Pulmonary artery endothelial cell (primary cell): ENCODE measurements at places on chromosomes 7 and 10.
A peak's percentile ranks its signal among the peaks of the same experiment; 100 is the strongest.

- no peak for DNase-seq
Measured at GRCh38 chr7:11343818-11344413, 370.2 kb downstream of the PHF14 start.

DNA sequence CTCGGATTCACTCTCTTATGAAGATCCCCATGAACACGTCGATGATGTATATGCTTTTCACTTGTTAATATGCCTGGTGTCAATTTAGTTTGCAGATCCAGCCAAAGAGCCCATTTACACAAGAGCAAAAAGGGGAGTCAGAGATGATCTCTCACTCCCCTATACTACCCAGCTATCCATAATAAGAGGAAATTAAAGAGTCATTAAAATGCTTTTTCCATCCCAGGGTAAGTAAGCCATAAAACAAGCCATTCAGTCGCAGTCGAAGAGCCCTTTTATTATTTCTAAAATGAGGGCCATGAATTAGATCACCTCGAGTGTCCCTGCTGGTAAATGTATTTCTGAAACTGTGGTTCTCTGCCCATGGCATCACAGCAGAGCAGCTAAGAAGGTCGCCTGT, 41.2 kb downstream of the CHCHD3 start:
- no peak for DNase-seq

DNA sequence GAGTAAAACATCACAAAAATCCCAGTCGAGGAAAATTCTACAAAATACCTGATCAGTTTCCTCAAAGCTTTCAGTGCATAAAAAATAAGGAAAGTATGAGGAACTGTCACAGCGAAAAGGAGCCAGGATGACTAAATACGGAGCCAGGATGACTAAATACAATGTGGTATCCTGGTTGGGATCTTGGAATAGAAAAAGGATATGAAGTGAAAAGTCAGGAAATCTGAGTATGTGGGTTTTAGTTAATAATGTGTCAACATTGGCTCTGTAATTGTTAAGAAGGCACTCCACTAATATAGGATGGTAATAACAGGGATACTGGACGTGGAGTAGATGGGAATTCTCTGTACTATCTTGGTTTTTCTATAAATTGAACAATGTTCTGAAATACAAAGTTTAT, 175.5 kb downstream of the SUGCT start:
- peak; percentile 57 for DNase-seq

- DNase-seq = no peak
Measured at GRCh38 chr10:117441812-117442443, 66.7 kb upstream of the PDZD8 start.

- DNase-seq = no peak
Measured at GRCh38 chr7:149431486-149432120, 29.3 kb downstream of the ZNF777 start.

DNA sequence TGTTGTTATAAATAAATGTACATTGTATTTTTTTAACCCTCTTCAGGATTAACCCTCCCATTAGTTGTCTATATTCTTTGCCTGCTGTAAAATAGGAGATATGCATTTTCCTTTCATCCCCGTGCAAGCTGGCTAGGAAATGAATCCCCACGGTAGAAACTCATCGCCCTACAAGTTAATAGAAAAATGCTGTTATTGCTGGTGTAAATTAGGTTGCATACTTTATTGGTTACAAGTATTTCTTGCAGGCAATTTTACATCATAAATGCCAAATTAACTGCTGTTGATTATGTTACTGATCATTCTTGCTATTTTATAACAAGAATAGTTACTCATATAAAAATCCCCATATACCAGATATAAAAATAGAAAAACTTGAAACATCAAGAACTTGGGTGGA, 454.2 kb upstream of the KLF6 start:
- DNase-seq = no peak

DNA sequence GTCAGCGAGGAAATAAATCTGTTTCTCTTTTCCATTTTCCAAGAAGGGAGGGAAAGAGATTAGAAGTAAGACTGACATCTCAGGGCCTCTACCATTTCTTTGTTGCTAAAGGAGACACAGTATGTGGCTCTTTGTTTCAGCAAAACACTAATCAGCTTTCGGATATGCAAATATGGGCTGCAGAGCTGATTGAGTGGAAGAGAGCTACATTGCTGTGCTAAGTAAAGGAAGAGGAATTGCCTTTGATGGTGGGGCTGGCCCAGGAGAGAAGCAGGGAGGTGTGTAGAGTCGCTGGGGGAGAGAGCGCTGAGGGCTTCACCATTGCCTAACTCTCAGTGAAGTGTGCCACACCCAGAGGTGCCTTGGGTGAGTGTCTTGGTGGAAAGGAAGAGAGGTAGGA, 284.8 kb downstream of the SDK1 start:
- DNase-seq = no peak

GRCh38 chr10:113329121-113329596, 223.7 kb upstream of the HABP2 start:
- no peak for DNase-seq

GRCh38 chr7:44334734-44335097, 9.3 kb upstream of the CAMK2B start:
- no peak for DNase-seq

DNA sequence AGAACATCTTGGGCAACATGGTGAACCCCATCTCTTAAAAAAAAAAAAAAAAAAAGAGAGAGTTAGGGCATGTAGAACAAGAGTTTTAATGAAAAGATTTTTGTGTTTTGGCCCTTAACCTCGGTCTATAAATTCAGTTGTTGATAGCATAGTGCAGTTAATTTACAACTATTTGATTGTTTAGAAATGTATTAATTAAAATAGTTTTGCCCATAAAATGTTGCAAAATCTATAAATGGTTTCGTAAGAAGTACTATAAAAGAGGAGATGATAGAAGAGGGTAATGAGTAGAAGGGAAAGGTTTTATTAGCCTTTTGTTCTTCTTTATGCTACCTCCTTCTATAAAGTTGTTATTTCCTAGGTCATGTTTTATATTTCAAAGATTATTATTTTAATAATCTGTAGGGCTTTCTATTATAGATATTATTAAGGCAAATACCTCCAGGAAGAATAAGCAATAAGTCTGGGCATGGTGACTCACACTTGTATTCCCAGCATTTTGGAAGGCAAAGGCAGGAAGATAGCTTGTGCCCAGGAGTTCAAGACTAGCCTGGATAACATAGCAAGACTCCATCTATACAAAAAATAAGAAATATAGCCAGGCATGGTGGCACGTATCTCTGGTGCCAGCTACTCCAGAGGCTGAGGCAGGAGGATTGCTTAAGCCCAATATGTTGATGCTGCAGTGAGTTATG, 73.3 kb downstream of the MCU start:
- DNase-seq = no peak

DNA sequence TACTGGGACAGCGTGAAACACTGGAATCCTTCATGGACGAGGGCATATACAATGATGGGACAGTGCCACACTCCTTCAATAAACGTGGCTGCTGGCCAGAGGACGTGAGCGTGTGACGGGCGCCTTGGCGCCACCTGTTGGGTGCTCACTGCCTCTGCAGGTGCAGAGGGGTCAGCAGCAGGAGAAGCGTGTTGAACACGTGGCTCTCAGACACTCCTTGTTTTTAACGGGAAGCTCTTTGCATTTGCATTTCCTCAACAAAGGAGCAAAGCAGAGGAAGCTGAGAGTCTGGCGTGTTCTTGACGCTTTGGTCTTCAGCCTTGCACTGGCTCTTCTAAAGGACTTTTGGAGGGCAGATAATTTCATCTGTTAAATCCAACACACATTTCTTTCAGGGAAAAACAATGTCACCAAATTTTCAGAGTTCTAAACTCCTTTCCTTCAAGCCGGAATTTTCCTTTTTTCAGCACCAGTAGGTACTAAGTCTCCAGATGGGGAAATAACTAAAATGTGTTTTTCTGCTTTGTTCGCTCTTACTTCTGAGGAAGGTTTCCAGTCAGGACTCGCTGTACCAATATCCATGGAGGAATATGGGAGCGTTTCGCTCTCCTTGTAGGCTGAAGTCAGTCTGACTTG, 2.9 kb upstream of the GET4 start:
- peak; percentile 67 for DNase-seq

DNA sequence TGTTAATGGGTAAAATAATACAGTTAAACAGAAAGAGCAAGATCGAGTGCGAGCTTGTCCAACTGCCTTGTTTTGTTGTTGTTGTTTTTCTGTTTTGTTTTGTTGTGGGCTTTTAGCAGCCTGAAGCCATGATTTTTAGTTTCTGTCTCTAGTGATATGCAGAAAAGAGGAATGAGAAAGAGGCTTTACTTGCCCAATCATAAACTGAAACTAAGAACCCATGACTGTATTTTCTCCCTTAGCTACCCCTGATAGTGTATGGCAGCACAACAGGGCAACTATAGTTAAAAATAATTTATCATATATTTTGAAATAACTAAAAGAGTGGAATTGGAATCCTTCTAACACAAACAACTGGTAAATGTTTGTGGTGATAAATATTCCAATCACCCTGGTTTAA, 493.9 kb downstream of the GLRX3 start:
- DNase-seq = no peak

GRCh38 chr7:51316666-51317581, at the start of gene COBL:
COBL (minus strand) TSS chr7:51316809; CDS start chr7:51316633, 176 bp downstream.
- no peak for DNase-seq

DNA sequence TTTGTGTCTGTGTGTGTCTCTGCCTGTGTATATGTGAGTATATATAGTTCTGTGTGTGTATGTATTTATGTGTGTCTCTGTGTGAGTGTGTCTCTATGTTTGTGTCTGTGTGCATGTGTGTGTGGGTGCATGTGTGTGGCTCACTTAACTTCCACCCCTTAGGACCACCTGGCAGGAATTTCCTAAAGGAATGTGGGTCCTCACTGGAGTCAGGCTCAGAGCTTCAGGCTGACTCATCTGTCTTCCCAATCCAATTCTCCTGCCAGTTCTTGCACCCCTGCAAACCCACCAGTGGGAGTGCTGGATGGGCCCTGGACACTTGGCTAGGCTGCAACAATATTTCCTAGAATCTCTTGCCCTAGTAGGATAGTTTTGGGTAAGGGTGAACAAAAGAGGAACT, 70.2 kb upstream of the GRB10 start:
- no peak for DNase-seq
